ENCODE measurements at places on chromosomes 6 and 20. TPM values are rescaled to one million over a fixed set of nuclear protein-coding genes. Genes with fewer than 3 reads are reported as not detected.

GRCh38 chr6:28182255-28182654, 40.6 kb downstream of the ZKSCAN8 start:
- no peak overlapping the region for H3K4me3 ChIP-seq
- H3K36me3 ChIP-seq, result no peaks in the 10 kb centered on the region
- no peaks in the 10 kb centered on the region for H3K27me3 ChIP-seq
- no peaks in the 10 kb centered on the region for H3K4me1 ChIP-seq

DNA sequence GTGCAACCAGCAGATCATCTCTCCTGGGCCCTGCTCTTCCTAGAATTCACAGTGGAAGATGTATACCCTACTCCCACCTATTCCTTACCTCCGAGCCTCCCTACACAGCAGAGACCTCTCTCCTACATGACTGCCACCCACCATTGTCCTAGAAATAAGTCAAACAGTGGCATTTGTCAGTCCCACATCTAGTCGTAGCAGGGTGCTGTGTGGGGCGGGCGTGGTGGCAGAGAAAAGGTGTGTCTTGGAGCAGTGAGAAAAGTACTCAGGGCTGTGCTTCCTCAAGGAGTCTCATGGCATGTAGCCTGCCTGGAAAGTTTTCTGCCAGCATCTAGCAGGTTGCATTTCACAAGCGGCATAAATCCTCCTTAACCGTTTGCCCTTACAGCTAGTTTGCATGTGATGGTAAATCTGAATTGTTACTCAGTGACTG, 59.4 kb upstream of the PTGIS start:
- H3K4me1 ChIP-seq, result peaks cover 16% of the 10 kb centered on the region
- no peak overlapping the region for H3K4me3 ChIP-seq
- H3K36me3 ChIP-seq, result no peaks in the 10 kb centered on the region
- no peak for DNase-seq
- no peaks in the 10 kb centered on the region for H3K27me3 ChIP-seq
- no peak overlapping the region for H3K27ac ChIP-seq

DNA sequence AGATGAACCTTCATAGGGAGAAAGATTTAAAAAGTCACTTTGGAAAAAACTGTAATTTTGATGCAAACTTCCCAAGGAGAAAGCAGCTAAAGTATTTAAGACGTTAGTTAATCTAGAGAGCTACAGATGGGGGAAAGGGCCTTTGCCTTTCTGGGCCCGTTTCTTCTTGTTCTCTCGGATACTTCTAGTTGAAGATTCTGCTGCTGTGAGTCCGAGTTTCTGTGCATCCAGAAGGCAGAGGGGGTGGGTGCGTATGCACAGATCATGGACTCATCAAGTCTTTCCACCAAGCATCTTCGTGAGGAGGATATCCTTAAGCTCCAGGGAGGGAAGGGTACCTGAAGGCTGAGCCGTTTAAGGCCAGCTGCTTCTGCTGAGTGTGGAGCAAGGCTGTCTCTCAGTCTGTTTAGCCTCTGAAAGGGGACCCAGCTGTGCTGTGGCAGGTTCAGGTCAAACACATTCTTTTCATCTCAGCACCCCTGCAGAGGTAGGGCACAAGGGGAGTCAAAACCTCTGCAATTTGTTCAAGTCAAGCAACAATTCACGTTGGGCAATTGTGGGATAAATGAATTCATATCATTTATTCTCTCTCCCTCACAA, 4.3 kb downstream of the LAMP5 start:
- no peak overlapping the region for H3K27ac ChIP-seq
- no peak for DNase-seq
- H3K4me3 ChIP-seq, result no peak overlapping the region
- H3K27me3 ChIP-seq, result peaks cover 68% of the 10 kb centered on the region
- H3K4me1 ChIP-seq, result peaks cover 18% of the 10 kb centered on the region
- no peaks in the 10 kb centered on the region for H3K36me3 ChIP-seq

The ID4 gene
- total RNA-seq, result 8.3 TPM

The RCAN2 gene
- 8.1 TPM for total RNA-seq

The TCP11 gene
- not detected for total RNA-seq

The ERVFRD-1 gene
- not detected for total RNA-seq

All from H1 (cell line).